ENCODE measurements at places on chromosomes 2 and 18. TPM values are rescaled to one million over a fixed set of nuclear protein-coding genes. Genes with fewer than 3 reads are reported as not detected.
A peak's percentile ranks its signal among the peaks of the same experiment; 100 is the strongest.

The ARID5A gene
- total RNA-seq: 10.9 TPM

The AGXT gene
- not detected for total RNA-seq

- no peak for DNase-seq
Observed at GRCh38 chr2:99656994-99657393, 167.2 kb upstream of the REV1 start.

DNA sequence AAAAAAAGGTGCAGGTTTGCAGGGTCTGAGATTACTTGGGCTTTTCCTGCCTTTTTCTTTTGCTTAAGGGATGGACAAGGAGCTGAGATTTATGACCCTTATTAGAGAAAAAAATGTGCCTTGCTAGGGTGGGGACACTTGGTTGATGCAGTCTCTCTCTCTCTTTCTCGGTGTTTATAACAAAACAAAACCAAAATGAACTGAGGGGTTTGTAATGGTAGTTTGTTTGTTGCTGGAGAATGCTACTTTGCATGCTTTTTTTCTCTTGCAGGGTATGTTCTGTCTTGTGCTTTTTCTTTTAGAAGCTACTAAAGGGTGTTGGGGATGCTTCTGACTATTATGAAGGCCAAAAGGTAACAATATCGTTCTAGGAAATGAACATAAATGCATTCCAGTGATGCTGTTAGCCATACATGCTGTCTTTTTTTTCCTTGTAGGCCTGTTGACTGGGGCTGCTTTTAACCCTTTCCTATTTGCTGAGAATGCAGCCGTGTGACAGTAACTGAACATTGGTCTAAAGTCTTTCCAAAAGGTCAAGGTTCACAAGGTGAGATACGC is 435 bp downstream of the ZNF532 start:
- DNase-seq: no peak

GRCh38 chr2:56531668-56532420 is 348.1 kb downstream of the CCDC85A start:
- peak; percentile 73 for DNase-seq

GRCh38 chr2:205527801-205528200 is 154.5 kb upstream of the NRP2 start:
- DNase-seq: peak; percentile 55

DNA sequence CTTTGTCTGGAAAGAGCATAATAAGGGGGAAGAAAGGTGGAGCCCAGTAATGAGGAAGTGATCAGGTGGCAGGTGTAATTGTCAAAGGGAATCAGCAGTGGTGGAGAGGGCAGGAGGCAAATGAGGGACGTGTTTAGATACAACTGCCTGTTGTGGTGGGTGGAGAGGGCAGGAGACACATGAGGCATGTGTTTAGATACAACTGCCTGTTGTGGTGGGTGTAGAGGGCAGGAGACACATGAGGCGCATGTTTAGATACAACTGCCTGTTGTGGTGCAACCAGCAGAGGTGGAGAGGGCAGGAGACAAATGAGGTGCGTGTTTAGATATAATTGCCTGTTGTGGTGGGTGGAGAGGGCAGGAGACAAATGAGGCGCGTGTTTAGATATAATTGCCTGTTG is 173.1 kb downstream of the ANKRD30B start:
- no peak for DNase-seq

DNA sequence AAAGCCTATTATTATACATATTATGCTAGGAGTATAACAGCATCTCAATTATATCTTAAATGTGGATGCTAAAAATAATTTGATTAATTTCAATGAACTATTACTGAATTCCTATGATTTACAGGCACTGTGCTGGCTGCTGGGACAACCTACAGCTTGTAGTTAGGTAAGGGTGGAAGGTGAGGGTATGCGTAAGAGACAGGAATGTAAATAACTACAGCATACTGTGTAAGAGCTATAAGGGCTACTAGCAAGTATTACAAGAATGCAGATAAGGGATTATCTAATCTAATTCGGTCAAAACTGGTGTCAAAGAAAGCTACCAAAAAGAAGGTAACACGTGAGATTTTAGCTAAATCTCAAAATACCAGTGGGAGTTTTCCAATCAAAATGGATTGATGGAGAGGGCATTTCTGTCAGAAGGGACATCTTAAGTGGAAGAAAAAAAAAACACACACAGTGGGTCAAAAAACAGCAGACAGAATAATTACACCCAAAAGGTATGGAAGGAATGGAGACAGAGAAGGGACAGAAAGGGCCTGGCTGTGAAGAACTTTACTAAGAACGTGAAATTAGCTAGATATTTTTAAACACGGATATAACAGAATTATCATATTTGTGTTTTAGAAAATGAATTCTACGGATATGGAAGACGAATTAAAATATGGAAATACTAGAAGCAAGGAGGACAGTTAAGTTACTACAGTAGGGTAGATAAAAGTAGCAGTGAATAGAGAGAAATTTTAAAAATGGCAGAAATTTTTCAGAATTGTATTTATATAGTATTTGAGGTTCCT is 47.1 kb downstream of the STRN start:
- DNase-seq: no peak

- DNase-seq: no peak
Observed at GRCh38 chr2:15570104-15570503, 9.0 kb upstream of the NBAS start.

- no peak for DNase-seq
Observed at GRCh38 chr2:694906-695510, 17.8 kb upstream of the TMEM18 start.

DNA sequence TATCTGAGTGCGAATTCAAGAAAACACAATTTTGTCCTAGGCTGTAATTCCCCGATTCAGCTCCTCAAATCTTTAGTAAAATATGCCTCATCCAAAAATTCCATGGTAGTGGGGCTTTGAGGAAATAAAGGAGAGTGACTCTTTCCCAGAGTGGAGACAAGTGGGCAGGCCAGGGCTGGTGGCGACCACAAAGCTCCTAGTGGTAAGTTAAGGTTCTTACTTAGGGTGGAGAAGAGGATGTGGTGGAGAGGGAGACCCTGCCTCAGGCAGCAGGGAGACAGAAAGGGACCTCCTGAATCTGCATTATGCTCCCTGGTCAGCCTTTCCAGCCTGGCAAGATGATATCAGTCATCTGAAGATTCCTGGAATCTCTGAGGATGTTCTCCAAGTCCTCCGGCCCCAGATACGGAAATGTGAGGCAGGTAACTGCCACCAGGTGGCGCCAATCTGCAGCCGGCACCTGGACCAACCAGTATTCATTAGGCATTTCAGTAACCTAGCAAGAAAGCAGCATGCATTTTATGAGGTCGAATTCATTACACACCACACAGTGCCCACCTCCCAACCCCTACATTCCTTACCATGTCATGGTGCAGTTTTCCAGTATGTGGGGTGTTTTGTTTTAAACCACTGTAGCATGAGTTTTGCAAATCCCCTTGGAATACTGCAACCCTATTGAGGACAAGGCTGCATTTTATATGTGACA is 106.4 kb downstream of the POLE4 start:
- DNase-seq: peak; percentile 37

GRCh38 chr18:59249199-59249774 is 24.0 kb downstream of the RAX start:
- DNase-seq: peak; percentile 78
